Peyer's patch (tissue), 4 donors: ENCODE measurements at places on chromosomes 2 and 18. TPM values are rescaled to one million over a fixed set of nuclear protein-coding genes. Genes with fewer than 3 reads are reported as not detected.
A peak's percentile ranks its signal among the peaks of the same experiment; 100 is the strongest.

CRYGC gene
- total RNA-seq: not detected

SLC30A3 gene
- total RNA-seq: not detected

KCNIP3 gene
- 4.9 TPM for total RNA-seq

LIMS4 gene
- 3.1 TPM for total RNA-seq

FABP1 gene
- total RNA-seq: 598 TPM

GRCh38 chr2:8436585-8436984 is 245.3 kb upstream of the ID2 start:
- DNase-seq: no peak

DNA sequence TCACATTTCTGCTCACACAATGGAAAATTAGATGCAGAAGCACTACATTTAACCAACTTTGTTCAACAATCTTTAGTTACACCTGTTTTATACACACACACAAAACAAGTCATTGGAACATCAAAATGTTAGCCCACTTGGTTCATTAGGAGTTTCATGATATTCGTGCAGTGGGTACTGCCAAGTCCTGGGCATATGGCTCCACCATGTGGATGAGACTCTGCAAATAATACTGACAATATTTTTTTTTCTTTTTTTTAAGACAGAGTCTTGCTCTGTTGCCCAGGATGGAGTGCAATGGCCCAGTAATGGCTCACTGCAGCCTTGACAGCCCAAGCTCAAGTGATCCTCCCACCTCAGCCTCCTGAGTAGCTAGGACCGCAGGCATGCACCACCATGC is 34.5 kb upstream of the GRB14 start:
- DNase-seq: no peak

DNA sequence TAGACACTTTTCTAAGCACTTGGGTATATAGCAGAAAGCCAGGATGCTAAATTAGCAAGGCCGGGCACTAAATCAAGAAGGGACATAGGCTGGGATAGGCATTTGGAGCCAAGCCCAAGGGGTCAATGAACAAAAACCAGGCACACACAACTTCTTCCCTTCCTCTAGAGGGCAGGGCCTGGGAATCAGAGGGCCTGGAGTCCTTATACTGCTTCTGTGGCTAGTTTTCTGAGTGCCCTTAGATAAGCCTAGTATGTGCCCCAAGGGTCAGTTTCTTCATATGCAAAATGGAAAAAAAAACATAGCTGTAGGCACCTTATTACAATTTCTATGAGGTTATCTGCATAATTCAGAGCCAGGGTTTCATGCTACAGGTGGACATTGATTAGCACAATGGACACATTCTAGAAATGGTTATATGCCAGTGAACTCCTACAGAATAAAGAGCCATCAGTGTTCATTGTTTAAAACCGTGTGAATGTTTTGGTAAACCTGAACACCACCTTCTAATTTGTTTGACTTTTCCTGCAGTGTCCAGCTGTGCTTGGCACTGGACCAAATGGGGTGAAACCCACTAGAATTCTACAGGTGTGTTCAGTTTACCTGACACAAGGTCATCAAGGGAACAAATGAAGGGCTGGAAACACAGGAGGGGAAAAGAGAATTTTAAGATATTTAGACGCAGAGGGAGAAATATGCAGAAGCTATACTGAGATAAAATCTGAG is 49.6 kb downstream of the PAX8 start:
- DNase-seq: no peak

- no peak for DNase-seq
These were observed 1.3 kb downstream of the PTPN2 start for GRCh38 chr18:12882453-12883371.

DNA sequence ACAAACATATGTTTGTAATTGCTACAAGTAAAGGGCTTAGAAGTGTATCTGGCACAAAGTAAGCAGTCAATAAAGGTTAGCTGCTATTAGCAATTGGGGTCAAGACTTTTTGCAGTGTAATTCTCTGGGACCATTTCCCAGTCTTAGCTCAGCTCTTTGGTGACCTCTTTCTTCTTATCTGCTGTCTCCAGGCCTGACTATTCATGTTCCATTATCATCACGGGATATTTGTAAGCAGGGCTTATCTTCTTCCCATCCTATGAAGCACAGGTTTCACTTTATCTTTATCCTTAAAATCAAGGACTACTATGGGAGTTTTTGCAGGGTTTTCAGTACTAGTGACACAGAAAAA is 131.7 kb downstream of the DOCK10 start:
- no peak for DNase-seq

- DNase-seq: no peak
These were observed 100.6 kb downstream of the TFCP2L1 start for GRCh38 chr2:121184248-121184862.

DNA sequence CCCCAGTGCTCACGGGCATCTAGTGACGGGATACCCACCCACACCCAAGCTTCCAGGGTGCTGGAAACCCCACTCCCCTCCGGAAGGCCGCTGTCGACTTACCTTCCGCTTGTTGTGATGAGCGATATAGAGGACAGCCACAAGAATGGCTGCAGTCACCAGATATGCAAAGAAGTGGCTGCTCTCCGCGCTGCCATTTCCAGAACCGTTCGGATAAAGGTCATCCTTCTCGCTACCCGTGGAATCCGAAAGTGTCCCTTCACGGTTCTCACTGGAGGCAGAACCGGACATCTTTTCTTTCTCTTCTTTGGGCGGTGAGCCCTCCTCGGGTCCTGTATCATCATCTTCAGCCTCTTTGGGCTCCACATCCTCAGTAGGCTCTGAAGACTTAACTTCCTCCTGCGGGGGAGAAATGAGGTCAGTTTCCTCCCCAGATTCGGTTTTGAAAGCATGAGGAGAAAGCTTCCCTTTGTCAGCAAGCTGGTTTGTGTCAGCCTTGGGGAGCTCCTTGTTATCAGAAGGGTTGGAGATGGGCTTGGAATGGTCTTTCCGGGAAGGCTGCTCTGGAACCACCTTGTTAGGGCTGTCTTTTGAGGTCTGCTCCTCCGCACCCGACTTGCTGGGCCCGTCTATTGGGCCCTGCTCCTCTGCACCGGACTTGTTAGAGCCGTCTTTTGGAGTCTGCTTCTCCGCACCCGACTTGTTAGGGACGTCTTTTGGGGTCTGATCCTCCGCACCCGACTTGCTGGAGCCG is 1.2 kb downstream of the TGOLN2 start:
- DNase-seq: peak; percentile 74

- no peak for DNase-seq
These were observed 150.0 kb downstream of the ZNF385B start for GRCh38 chr2:179711375-179711774.

DNA sequence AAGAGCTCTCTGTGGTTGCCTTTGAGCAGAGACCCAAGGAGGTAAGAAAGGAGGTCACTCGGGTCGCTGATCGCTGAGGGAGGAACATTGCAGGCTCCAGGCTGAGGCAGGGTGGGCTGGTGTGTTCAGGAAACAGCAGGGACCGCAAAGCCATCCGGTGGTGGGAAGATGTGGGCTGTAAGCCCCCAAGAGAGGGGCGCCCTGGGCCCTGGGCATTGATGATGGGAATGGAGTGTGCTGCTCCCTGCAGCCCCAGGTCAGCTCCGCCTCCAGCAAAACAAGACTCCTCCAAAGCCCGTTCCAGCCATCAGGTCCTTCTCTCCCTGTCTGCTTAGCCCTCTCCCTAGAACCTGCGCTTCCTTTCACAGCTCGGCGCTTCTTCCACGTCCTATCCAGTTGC is 229.7 kb downstream of the KLHL29 start:
- DNase-seq: no peak

DNA sequence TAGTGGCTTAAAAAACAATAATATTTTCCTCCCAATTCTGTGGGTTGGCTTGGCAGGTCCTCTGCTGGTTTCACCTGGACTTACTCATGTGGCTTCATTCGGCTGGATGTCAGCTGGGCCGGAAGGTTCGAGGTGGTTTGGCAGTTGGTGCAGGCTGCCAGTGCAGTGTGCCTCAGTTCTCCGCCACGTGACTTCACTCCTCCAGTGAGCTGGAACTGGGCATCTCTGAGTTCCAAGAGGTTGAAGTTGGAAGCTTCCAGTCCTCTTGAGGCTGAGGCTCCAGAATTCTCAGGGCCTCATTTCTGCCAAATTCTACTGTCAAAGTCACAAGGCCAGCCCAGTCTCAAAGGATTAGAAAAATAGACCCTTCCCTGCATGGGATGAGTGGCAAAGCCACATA is 83.4 kb upstream of the B3GNT7 start:
- DNase-seq: no peak

DNA sequence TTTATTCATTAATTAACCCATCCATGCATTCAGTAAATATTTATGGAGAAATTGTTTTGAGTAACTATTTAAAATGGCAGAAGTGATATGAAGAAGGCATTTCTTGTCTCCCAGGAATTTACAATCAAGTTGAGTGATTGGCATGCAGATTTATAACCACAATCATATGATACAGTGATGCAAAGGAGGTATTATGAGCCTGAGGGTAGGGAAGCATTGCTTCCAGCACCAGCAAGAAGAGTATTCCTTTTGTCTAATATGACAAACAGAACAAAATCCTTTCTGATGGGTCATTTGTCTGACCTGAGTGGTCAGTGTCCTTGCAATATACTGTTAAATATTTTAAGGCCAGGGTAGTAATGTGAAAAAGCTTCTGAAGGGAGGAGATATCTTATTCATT is 244.2 kb upstream of the RGPD4 start:
- no peak for DNase-seq

DNA sequence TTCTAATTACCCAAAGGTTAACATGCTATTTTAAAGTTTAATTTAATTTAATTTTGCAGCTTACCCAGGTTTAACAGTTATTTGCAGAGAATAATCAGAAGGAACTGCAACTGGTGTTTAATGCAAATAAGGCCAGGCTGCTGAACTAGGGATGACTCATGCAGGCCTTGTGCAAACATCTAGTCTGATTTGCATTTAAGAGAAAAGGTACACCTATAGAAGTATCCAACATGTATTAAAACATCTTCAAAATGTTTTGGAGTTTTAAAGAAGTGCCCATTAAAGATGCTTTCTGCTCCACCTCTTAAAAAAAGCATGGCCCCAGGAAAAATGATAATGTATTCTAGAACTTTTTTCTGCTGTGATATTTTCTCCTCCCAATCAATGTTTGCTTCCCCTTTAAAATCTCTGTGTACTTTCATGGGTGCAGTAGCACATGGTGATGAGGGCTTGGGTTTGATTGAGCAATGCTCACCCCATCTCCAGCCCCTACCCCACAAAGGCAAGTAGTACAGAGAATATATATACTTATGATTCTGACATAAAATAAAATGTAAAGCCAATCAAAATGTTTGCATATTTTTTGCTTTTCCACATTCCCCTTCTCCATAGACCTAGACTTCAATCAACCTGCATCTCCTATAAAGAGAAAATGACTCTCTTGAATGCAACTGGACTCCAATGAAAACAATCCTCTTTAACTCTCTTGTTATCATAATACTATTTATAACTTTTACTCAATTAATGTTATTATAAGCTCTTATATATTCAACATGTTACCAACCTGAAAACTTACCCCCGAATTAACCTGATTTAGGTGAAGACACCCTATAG is 54.1 kb downstream of the ATP8B1 start:
- no peak for DNase-seq
